ENCODE measurements at places on chromosomes 2 and 18.

DNA sequence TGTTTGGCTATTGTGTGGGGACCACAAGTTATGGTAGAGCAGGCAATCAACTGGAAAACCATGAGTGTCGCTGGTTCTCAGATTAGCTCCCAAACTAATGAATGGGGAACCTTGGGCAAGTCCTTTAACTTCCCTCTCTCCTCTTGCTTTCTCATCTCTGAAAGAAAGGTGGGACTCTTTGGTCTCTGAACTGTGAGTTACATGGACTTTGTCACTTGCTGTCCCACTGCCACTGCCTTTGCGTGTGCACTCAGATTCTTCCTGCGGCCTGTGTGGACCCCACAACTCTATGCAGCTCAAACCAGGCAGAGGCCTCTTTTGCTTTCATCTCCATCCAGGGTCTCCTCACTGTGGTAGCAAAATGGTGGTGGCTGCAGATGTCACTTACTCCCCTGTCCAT lies 86.7 kb downstream of the RNF144A start:
- no peak for DNase-seq

- no peak for DNase-seq
Measured at GRCh38 chr18:23012249-23012648, 79.1 kb downstream of the RBBP8 start.

DNA sequence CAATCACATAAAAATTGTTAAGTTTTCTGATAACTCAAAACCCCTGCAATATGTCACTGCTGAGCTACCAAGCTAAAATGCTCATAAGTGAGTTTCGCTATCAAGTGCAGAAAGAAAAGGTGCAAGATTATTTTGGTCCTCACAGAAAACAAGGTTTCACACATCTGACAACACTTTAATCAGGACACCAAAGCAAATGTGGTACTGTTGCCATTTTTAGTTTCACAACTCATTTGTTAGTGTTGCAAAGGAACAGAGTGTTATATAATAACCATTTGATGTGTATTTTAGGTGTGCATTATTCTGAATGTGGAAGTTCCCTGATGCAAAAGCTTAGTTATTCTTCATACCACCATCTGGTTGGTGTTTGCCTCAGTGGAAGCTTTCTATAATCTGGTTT lies 956.2 kb downstream of the DSC3 start:
- no peak for DNase-seq

- DNase-seq = no peak
Measured at GRCh38 chr2:120596191-120596811, 139.4 kb upstream of the GLI2 start.

- no peak for DNase-seq
Measured at GRCh38 chr2:2992634-2993033, 385.0 kb downstream of the EIPR1 start.

GRCh38 chr2:195319112-195319460 lies 337.9 kb upstream of the SLC39A10 start:
- DNase-seq = no peak

- no peak for DNase-seq
Measured at GRCh38 chr18:32368991-32369390, 101.7 kb downstream of the GAREM1 start.

DNA sequence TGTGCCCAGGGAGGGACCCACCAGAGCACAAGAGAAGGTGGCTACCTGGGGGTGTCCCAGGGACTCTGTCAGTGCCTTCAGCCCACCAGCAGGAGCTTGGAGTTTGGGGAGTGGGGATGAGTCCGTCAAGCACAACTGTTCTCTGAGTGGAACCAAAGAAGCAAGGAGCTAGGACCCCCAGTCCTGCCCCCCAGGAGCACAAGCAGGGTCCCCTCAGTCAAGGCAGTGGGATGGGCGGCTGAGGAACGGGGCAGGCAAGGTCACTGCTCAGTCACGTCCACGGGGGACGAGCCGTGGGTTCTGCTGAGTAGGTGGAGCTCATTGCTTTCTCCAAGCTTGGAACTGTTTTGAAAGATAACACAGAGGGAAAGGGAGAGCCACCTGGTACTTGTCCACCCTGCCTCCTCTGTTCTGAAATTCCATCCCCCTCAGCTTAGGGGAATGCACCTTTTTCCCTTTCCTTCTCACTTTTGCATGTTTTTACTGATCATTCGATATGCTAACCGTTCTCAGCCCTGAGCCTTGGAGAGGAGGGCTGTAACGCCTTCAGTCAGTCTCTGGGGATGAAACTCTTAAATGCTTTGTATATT lies 14.0 kb downstream of the ITM2C start:
- no peak for DNase-seq

GRCh38 chr2:46963941-46964673 lies 48.5 kb upstream of the MCFD2 start:
- no peak for DNase-seq

GRCh38 chr18:955384-956066 lies 50.9 kb downstream of the ADCYAP1 start:
- no peak for DNase-seq

DNA sequence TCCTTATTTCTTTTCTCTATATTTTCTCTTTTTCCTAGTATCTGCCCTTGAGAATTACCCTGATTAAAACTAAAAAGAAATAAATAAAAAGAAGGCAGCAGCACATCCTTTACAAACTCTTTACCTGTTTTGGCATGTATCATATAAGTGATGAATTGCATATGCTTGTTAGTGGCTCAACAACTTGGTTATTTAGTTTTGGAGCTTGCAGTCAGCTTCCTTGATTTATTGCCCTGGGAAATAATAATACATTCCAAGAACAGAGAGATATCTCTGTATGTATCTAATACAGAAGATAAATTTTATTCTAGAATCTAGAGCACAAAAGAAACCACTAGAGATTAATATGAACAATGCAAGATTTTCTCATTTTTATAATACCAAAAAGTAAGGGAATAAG lies 139.8 kb upstream of the ZC3H15 start:
- no peak for DNase-seq

GRCh38 chr18:63788447-63789096 lies 13.4 kb downstream of the SERPINB7 start:
- peak; percentile 54 for DNase-seq

- DNase-seq = no peak
Measured at GRCh38 chr2:29744976-29745375, 176.4 kb downstream of the ALK start.

- no peak for DNase-seq
Measured at GRCh38 chr2:68952887-68953521, at the start of gene GKN2. Gene GKN2 (minus strand): TSS chr2:68952893. CDS start chr2:68952861, 32 bp downstream.

All from activated T-cell treated with anti-CD3 and anti-CD28 coated beads, Interleukin-2, amount 50 U/mL, for 48 hours (primary cell).